ENCODE measurements at places on chromosomes 3 and 15.

DNA sequence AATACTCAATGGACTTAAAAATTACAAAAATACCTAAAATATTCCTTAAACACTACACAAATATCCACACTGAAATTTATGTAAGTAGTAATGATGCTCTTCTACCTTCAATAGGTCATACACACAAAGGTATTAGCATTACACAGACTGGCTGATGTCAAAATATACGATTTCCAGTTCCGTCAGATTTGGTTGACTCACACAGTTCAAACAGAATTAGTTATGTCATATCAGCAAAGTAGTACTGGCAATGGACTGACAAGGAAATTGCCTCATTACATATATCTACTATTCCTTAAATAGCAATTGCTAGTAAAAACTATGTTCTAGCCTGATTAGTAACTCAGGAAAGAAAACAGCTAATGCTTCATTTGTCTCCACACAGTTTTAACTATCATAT, 70.8 kb downstream of the ADAM10 start:
- no peak for DNase-seq

GRCh38 chr3:101240719-101241399, 79.5 kb downstream of the IMPG2 start:
- DNase-seq, result no peak

- DNase-seq, result no peak
Measured at GRCh38 chr3:77536038-77536775, 496.3 kb downstream of the ROBO2 start.

DNA sequence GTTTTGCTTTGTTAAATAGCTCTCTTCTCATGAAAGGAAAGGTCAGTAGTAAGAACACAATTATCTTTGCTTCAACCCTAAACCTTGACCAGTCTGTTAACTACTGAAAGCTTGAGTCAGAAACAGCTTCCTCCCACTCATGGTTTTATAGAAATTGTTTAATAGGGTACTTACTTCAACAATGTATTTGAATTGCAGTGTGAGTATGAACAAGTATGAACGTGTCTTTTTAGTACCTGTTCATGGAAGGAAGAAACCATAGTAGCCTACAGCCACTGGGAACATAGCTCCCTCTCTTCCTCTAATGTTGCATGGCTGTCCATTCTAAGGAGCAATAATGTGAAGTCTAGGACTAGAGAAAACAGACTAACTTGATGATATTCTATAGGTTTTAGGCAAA, 311.0 kb downstream of the MCTP2 start:
- DNase-seq, result no peak

DNA sequence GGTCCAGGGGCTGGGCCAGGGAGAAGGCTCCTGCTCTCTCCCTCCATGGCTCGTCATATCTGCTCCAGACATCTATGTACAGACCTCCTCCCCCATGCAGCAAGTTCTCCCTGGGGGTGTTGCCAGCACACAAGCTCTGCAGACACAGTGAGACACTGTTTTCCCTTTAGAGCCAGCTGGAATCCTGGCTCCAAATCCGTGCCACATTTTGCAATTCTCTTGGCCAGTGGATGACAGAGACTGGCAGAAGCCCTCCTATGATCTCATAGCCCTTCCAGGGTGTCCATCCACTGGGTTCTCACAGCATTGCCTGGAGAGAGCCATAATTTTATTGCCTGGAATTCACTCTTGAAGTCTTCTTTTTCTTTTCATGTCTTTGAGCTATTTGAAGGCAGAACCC, 203.9 kb downstream of the TLE3 start:
- DNase-seq, result no peak

- DNase-seq, result no peak
Measured at GRCh38 chr3:197260491-197261163, 37.8 kb downstream of the DLG1 start.

GRCh38 chr3:112813723-112814171, 32.9 kb downstream of the CD200R1L start:
- DNase-seq, result no peak
